ENCODE measurements at places on chromosomes 2 and 18.
A peak's percentile ranks its signal among the peaks of the same experiment; 100 is the strongest.

DNA sequence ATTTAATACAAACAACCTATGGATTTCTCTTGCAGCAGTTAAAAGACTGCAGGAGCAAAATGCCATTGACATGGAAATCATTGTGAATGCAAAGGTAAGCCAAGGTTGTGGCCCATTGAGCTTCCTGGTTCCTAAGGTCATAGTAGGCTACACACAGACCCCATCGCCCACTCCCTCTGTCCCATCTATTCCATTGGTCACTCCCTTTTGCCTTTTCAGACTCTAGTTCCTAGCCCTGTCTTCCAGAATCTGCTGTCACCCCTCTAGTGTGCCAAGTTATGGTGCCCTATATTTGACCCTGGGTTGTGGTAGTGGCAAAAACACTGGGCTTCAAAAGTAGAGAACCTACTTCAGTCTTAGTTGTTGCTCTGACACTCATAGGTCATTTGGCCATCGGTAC lies 44.7 kb downstream of the UGP2 start:
- DNase-seq, result no peak

GRCh38 chr2:165440367-165440766 lies 29.1 kb upstream of the CSRNP3 start:
- no peak for DNase-seq

DNA sequence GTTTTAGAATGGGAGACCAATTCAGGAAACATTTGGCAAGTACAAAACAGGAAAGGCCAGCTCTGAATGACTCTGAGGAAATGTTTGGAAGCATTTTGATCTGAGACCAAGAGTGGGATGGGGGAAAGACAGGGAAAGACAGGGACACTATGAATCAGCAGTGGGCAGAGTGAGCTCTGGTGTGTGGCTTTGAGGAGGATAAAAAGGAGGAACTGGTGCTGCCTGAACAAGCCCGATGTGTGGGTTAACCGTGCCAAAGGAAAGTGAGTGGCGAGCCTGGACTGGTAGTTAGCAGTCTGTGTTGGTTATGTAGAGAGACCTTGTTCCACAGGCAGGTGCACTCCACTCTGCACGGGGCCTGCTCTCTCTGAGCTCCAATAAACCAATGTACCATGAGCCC lies 5.3 kb downstream of the MFSD6 start:
- DNase-seq, result no peak

DNA sequence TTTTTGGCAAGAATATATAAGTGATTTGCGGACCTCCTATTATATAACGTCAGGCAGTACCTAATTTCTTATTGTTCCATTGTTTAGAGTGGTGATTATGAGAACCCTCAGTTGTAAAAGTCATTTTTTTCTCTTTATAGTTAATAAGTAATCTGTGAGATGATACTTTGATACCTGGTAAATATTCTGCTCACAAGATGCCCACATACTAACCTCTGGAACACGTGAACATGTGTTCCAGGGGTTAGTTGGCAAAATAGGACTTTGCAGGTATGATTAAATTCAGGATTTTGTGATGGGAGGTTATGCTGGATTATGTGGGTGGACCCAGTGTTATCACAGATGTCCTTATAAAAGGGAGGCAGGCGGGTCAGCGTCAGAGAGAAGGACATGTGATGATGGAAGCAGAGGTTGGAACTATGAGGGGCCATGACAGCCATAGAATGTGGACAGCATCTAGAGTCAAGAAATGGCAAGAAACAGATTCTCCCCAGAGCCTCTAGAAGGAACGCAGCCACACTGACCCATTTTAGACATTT lies 16.8 kb downstream of the MAIP1 start:
- DNase-seq, result no peak

DNA sequence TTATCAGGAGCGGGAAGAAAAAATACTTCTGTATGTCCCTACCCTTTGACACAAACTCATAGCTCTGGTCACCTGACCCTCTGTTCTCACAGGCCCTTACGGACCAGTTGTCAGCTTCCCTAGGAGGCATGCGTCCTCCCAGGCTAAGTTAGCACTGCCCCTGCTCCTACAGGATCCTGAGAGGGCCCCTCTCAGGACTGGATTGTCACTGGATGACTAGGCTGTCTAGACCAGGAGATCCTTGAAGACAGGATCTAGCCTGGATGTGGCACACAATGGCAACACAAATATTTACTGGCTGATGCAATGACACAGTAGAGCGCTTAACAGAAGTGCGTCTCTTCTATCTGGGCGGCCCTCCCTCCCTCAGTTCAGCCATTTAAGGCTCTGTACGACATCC lies 7.7 kb downstream of the FAM228A start:
- DNase-seq, result no peak

DNA sequence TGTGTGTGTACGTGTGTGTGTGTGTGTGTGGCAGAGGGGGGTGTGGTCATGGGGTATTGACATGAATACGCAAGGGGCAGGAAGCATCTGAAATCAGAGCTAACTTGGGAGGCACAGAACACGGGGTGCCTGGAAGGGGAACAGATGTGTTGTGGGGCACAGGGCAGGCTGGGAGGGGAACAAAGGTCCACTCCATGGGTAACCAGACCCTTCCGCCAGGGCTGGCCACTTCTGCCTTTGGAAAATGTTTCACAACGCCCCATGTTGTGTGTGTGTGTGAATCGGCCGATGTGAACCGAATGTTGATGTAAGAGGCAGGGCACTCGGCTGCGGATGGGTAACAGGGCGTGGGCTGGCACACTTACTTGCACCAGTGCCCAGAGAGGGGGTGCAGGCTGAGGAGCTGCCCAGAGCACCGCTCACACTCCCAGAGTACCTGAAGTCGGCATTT lies at the start of gene SLC11A1:
Gene SLC11A1 (plus strand): TSS at position 358 of the 451 bp plus-strand sequence. CDS start 96 bp downstream, outside the sequence.
- no peak for DNase-seq

DNA sequence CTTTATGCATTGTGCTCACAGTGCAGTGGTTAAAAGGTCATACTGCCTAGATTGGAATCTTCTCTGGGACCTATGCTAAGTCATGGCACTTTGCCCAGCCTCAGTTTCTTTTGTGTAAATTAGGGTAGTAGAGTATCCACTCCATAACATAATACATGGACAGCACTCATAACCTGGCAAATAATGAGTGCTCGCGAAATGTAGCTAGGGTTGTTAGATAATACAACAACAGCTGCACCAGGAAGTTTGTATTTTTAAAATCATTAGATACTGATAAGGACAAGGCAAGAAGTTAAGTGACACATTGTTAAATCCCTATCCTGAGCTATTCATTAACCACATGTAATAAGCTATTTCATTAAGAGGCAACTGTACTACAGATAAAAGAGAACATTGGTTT lies 13.8 kb upstream of the PLA2R1 start:
- no peak for DNase-seq

GRCh38 chr2:231720987-231721966 lies 13.0 kb downstream of the PTMA start:
- no peak for DNase-seq

- no peak for DNase-seq
Measured at GRCh38 chr2:183029219-183029618, 9.0 kb downstream of the NCKAP1 start.

- no peak for DNase-seq
Measured at GRCh38 chr2:169010633-169011460, 20.3 kb downstream of the ABCB11 start.

DNA sequence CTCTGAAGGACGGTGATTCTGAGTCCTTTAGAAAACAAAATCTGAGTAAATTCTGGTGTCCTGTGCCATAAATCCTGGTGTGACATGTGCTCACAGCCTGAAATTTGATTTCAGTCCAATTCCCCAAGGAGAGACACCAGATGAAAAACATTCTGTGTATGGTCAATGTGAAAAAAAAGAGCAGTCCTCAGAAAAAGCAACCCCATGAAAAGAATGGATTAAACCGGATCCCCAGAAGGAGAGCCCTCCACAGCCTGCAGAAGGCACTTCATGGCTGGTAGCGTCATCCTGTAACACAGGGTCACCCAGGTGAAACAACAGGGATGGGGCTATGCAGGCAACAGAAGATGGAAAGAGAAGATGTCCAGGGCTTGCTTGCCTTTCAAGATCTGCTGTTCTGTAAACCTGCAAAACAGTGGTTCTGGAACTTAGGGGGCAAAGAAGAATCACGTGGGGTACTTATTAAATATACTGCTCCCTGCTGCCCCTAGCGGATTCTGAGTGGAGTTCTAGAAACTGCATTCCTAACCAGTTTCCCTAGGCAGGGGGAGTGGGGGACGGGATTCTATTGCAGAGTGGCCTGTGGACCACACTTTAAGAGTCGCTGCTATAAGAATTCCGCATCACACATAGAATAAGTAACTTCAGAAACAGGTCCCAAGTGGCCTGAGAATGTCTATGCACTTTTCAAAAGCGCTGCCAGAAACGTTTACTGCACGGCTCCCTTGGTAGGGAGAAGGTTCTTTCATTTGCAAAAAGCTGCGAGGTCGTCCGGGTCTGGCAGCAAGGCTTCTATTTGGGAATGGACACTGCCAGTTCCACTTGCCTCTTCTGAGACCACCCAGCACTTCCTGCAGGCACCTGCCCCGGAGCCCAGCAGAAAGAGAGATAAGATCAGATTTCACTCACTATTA lies 118.9 kb upstream of the ARL5A start:
- peak; percentile 51 for DNase-seq

GRCh38 chr2:171747371-171747770 lies 60.1 kb downstream of the DYNC1I2 start:
- no peak for DNase-seq

DNA sequence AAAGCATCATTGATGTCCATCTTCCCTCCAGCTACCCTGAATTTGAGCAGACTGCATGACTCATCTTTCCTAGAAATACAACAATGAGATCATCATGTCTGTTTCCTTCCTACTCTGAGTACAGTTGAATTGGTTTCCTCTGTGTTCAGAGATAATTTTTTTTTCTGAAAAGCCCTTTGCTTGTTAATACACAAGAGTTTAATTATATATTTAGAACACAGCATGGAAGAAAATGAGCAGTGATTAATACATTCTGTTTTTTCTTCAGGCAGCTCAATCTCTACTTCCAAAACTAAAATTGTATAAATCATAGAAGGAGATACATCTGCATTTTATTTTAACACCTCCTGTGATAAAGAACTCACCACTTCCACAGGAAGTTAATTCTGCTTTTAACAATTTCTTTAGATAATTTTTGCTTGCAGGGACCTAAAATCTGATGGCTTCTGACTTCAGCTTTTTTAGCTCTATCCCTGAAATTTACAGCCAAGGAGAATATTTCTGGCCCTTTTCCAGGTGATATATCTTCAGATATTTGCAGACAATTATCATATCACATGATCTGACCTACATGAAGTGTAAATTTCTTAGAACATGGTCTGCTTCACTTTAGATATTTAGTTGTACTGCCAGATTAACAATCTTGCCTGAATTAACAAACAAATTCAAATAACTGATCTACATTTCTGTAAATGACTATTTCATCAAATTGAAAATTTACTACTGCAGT lies 249.0 kb downstream of the TRIB2 start:
- no peak for DNase-seq

DNA sequence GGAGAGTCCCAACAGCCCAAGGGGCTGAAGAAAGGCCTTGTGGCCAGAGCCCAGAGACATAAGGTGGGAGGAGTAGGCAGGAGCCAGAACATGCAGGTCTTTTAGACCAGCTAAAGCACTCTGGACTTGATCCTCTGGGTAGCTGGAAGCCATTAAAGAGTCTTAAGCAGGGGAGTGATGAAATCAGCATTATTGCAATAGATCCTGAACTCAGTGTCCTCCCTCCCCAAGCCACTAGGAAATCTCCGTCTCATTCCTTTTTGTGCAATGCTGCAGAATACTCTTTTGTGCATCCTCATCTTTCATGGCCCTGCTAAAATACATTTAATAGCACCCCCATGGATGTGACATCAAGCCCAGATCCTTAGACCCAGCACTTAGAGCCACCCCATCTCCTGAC lies 58.6 kb upstream of the ZCCHC2 start:
- DNase-seq, result no peak

DNA sequence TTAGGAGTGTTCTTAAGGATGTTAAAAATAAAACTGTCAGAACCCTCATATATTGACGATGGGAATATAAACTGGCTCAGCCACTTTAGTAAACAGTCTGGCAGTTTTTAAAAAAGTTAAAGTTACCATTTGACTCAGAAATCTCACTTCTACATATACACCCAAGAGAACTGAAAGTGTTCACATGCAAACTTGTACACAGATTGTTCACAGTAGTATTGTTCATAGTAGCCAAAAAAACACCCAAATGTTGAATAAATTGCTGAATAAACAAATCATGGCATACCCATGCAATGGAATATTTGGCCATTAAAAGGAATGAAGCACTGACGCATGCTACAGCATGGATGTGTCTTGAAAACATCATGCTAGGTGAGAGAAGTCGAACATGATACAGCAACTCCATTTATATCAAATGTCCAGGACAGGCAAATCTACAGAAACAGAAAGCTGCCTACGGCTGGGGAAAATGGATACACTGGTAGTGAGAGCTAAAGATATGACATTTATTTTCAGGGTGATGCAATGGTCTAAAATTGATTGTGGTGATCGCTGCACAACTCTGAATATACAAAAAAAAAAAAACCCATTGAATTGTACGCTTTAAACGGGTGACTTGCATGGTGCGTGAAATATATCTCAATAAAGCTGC lies 10.1 kb downstream of the RPL31 start:
- no peak for DNase-seq

DNA sequence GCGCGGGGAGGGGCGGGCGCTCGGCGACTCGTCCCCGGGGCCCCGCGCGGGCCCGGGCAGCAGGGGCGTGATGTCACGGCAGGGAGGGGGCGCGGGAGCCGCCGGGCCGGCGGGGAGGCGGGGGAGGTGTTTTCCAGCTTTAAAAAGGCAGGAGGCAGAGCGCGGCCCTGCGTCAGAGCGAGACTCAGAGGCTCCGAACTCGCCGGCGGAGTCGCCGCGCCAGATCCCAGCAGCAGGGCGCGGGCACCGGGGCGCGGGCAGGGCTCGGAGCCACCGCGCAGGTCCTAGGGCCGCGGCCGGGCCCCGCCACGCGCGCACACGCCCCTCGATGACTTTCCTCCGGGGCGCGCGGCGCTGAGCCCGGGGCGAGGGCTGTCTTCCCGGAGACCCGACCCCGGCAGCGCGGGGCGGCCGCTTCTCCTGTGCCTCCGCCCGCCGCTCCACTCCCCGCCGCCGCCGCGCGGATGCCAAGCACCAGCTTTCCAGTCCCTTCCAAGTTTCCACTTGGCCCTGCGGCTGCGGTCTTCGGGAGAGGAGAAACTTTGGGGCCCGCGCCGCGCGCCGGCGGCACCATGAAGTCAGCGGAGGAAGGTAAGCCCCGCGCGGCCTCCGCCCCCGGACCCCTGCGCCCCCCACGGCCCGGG lies at the start of gene NFATC1:
Gene NFATC1 (plus strand): TSS at position 170 of the 644 bp plus-strand sequence. CDS start 295 bp downstream, at position 465.
- peak; percentile 71 for DNase-seq

GRCh38 chr2:9908639-9909038 lies 42.9 kb upstream of the GRHL1 start:
- DNase-seq, result no peak

GRCh38 chr2:216420367-216421101 lies 8.2 kb downstream of the SMARCAL1 start:
- DNase-seq, result no peak

DNA sequence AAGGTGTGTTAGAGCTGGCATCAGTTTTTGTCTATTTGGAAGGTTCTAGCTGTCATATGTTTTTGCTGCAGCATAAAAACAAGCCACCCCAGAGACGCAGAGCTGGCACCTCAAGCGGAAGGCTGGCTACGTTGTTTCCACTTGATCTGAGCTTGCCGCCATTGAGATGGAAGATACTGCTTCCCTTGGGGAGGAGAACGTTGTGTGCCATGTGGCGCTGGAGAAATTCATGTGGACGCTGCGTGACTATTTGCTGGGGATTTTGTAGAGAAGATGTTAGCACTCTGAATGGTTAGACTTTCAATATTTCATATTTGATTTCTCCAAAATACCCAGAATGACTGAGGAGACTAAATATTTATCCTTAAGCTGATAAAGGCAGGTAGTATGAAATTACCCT lies 216.2 kb upstream of the ST6GAL2 start:
- DNase-seq, result no peak

- no peak for DNase-seq
Measured at GRCh38 chr2:174839662-174840061, 75.4 kb upstream of the CHRNA1 start.
